ENCODE measurements at places on chromosomes 11 and 22.
A peak's percentile ranks its signal among the peaks of the same experiment; 100 is the strongest.

DNA sequence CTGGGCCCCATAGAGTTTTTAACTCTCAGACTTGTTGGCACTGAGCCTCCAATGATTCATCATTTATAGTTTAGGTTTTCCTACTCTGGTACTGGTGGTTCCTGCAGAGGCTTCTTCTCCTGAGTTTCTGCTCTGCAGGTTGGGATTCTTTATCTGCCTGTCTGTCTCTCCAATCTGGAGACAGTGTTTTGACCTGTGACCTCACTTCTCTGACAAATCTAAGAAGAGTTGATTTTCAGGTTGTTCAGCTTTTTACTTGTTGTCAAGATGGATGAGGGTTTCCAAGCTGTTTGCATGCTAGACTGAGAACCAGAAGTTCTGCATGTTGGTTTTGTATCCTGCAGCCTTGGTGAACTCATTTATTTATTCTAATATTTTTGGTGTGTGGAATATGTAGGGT is 63.9 kb downstream of the JAM3 start:
- DNase-seq, result no peak

DNA sequence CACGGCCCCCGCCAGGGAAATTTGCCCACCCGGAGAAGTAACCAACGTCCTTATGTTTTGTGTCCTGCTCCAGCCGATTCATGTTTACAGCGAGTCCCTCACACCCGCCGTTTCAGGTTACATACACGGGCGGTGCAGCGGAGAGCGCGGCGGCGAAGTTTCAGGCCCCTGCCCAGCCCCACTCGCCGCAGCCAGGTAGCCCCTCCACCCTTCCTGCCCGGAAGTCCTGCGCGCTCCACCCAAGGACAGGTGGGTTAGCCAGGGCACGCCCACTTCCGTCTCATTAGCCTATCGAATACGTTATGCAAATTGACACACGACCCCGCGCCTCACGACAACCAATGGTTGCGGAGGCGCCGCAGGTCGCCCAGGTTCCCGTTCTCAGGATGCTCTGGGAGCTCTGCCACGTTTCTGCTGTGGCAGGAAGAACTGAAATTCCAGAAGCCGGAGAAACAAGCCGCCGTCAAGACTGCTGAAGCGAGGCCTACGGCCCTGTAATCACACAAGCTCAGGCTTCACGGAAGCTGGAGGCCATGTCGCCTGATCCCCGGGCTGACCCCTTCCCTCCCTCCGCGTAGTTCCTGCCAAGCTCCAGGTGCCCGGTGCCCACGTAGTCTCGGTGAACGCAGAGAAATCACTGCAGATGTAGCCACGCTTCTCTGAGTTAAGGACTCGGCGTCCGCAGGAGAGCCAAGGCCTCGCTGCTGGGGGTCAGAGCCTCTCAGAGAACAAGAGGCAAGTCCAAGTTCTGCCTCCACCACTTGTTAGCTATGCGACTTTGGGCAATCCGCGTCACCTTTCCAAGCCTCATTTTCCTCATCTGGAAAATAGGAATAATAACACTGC is 22.4 kb upstream of the MYH9 start:
- peak; percentile 88 for DNase-seq

GRCh38 chr11:73980001-73980961 is 2.4 kb downstream of the UCP2 start:
- no peak for DNase-seq

GRCh38 chr11:71580057-71581003 is 2.3 kb downstream of the KRTAP5-11 start:
- DNase-seq, result no peak

- no peak for DNase-seq
These were observed 16.1 kb downstream of the EWSR1 start for GRCh38 chr22:29284196-29284595.

GRCh38 chr11:15525582-15525981 is 410.9 kb downstream of the INSC start:
- DNase-seq, result no peak

DNA sequence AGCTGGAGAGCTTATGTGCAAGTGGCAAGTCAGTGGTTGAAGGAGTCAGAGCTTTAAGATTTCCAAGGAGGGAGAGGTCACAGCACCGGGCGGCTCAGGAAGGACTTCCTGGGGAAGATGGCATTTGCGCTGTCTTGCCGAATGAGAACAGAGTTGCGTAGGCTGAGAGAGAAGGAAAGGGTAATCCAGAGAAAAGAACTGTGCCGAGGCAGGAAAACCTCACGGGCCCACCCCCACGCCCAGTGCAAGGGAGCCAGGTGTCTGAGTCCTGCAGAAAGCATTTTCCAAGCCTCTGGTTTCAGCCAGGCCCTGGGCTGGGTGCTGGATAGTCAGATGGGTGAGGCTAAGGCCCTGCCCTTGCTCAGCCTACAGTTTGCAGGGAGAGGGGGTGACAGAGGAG is 3.2 kb upstream of the AP1B1 start:
- DNase-seq, result no peak
